KBM-7 (cell line): ENCODE measurements at places on chromosomes 7 and 10.

DNA sequence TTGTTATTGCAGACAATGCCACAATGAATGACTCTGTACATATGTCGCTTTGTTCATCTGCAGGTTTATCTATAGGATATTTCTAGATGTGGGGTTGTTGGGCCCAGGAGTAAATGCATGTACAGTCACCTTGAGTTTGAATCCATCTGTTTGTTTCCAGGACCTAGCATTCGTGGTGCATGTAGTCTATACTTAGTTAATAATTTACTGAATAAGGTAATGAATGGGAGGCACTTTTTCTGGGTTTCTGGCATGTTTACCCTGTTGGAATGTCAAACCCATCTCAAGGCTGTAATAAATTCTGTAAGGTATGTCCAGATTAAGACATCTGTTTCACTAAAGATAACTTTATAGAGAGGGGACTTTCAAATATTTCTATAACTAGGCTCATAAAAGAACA, 23.5 kb downstream of the HECTD2 start:
- DNase-seq = no peak

- DNase-seq = peak; percentile 33
Observed at GRCh38 chr7:103349805-103350204, 2.4 kb downstream of the PSMC2 start.

DNA sequence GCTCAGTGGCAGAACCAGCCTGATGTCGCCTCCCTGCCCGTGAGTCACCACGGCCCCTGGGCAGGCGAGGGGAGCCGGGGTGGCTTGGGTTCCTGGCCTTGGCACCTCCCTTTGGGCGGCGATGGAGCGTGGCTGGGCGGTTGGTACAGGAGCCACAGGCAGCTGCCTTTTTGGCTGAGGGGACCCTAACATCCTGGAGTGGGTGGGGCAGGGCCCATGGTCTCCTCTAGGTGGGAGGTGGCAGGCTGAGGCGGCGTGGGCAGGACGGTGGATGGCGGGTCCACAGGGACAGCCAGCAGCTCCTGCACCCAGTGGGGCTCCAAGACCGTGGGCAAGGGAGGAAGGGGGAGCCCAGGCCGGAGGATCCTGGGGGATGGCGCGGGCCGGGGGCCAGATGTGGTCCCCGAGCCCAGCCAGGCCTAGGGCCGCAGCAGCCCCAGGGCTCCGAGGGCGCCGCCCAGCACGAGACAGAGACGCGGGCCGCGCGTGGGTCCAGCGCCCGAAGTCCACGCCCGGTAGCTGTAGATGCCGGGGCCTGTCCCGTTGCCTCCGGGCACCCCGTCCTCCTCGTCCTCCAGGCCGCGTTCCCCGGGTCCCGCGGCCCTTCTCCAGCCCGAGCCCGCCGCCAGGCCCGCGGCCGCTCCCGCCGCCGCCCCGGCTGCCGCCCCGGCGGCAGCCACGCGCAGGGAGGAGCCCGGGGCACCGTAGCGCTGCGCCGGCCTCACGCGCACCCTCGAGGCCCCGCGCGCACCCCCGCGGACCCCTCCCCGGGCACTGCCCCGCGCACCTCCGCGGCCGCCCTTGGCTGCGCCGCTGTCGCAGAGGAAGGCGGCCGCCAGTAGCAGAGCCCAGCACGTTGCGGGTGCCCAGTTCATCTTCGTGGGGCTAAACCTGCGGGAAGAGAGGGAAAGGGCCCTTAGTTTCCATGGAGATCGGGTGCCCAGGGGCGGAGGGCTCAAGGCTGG, 1.3 kb downstream of the SPRN start:
- no peak for DNase-seq

GRCh38 chr7:28800150-28800549, 158.0 kb downstream of the TRIL start:
- no peak for DNase-seq

- DNase-seq = no peak
Observed at GRCh38 chr7:44384586-44385433, 59.4 kb upstream of the CAMK2B start.

DNA sequence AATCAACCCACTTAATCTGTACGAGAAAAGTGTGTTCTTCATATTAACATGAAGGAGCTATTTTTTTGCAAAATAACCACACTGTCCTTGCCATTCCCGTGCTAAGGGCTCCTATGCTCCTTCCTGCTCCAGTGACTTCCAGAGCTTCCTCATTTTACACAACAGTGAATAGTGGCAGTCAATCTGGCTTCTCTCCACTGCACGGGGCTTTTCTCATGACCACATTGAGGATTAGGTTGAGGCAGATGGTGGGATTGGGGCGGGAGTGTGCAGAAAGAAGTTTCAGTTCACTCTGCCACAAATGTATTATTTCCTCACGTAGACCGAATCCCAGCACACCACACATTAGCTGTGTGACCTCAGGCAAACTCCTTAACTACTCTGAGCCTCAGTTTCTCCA, 235.1 kb downstream of the ARHGAP12 start:
- peak; percentile 81 for DNase-seq

DNA sequence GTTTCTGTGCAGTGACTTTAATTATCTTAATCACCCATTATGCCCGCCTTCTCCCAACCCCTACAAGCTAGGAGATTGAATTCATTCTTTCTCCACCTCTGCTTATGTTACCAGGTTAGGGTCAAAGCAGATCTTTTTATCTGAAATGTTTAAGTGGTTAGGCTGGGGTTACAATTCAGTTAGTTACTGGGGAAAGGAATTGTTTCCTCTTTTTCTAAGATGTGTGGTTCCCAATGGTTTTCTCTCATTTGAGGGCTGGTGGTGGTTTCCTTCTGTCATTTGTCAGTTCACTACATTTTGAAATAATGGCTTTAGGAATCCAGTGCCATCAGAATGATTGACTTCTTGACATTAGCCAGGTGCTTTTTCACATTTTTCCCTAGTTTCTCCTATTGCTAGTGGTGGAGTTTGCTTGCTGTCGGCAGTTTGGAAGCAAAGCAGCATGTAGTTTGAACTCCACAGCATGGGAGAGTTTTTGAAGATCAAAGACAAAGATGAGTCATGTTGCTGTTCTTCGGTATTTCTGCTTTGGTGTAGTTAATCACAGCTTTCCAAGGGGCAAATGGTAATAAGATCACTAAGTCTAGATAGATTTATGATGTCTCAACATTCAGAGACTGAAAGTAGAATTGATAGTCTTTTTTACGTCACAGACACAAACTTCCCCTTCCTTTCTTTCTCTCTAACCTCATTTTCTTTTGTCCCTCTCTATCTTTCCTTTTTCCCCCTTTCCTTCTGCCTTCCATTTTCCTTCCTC, 168.2 kb downstream of the SND1 start:
- peak; percentile 51 for DNase-seq

DNA sequence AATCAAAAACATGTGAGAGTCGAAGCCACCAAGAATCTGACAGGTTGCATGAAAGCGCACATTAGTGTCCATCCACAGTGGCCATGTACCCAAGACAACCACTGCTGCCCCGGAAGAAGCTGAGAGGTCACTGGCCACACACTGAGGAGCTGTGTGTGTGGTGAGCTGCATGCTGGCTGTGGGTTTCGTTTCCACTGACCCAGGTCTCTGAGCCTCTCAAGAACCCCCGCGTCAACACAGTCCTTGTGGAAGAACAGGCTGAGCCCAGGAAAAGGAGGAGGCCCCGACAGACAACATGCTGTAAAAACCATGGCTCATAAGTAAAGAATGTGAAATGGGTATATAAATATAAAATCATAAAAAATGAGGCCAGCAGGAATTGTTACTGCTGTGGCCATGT, 8.2 kb downstream of the VIPR2 start:
- DNase-seq = no peak

DNA sequence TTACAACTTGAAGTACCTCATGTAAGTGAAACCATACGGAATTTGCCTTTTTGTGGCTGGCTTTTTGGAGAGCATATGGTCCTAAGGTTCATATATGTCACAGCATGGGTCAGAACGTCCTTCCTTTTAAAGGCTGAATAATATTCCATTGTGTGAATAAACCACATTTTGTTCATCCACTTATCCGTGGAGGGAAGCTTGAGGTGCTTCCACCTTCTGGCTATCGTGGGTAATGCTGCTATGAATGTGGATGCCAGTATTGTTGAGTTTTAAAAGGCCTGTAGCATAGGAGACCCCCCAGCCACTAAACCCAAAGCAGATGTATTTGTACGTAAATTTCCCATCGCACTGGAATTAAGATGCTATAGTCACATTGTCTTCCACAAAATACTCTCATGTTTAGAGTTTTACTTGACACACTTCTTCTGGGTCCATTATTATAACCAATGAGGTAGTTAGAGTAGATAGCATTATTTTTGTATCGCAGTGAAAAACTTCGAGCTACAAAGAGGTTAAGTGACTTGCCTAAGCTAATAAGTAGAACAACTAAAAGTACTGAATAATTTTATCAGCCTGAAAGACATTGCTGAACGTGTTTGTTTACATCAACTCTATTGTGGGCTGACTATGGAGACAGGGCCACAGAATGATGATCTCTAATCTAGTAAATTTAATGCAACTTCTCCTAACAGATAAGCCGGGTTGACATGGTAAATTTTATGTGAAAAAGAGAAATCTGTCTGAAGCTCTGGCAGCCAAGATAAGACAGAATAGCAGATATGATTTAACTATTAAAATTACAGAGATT, 183.0 kb upstream of the CTBP2 start:
- peak; percentile 32 for DNase-seq

- DNase-seq = no peak
Observed at GRCh38 chr10:76675951-76676587, 961.5 kb downstream of the KCNMA1 start.

- DNase-seq = no peak
Observed at GRCh38 chr10:97763411-97763810, 8.4 kb downstream of the SFRP5 start.
